ENCODE measurements at places on chromosomes 7 and 10. TPM values are rescaled to one million over a fixed set of nuclear protein-coding genes. Genes with fewer than 3 reads are reported as not detected.

CTAGE6 gene
- not detected for total RNA-seq

TBXAS1 gene
- 14.5 TPM for total RNA-seq

PRXL2A gene
- 39.0 TPM for total RNA-seq

LRRC18 gene
- not detected for total RNA-seq

CPEB3 gene
- 0.32 TPM for total RNA-seq

AGMO gene
- 1.1 TPM for total RNA-seq
